ACHN (cell line): ENCODE measurements at places on chromosomes 5 and 9.

GRCh38 chr9:20538956-20539355 lies 83.3 kb downstream of the MLLT3 start:
- DNase-seq: no peak

DNA sequence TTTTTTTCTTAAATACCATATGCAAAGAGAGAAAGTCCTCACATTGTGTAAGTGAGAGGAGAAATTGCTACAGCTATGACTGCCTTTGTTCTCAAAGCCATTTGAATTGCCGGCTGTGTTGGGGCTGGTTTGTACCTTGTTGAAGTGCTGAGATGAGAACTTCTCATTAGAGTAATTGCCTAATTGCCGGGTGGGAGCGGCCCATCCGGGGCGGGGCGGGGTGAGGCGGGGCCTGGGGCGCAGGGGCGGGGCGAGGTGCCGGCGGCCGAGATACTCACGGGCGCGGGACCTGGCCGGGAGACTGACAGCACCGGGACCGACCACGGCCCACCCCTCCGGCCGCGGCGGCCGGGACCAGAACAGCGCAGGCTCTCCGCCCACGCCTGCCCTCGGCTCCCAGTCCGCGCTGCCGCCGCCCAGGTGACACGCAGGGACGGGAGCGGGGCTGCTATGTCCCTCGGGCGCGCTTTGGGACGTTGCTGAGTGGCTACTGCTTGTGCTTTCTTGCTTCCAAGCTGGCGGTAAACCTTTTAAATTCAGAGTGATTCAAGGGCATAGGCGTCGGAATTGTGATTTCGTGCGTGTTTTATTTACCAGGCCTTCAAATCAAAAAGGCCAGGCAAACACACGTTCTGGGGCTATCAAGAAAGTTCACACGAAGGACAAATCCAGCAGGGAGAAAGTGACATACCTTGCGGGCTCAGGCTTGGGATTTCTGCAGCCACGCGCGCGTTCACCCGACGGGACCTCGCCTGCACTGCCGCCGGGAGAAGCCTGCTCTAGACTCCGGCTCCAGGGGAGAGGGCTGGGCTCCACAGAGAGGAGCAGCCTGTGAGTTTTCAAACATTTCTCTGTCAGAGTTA lies 269.1 kb downstream of the FANCC start:
- peak; percentile 36 for DNase-seq

DNA sequence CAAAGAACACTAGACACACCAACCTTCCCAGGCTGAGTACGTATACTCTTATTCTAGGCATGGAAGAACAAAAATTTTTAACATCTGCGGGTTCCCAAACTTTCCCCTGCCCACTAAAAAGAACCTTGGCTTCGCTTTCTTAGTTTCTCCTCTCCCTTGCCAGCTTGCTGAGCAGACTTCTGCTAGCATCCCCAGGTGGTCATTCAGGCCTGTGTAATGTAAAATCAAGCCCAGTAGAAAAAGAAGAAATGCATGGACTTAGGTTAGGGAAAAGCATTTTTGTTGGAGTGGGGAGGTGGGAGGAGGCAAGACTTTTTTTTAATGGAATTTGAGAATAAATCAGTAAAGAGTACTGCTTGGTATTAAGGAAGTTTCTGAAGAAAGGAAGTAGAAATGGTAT lies 331.0 kb upstream of the TLE4 start:
- DNase-seq: no peak

DNA sequence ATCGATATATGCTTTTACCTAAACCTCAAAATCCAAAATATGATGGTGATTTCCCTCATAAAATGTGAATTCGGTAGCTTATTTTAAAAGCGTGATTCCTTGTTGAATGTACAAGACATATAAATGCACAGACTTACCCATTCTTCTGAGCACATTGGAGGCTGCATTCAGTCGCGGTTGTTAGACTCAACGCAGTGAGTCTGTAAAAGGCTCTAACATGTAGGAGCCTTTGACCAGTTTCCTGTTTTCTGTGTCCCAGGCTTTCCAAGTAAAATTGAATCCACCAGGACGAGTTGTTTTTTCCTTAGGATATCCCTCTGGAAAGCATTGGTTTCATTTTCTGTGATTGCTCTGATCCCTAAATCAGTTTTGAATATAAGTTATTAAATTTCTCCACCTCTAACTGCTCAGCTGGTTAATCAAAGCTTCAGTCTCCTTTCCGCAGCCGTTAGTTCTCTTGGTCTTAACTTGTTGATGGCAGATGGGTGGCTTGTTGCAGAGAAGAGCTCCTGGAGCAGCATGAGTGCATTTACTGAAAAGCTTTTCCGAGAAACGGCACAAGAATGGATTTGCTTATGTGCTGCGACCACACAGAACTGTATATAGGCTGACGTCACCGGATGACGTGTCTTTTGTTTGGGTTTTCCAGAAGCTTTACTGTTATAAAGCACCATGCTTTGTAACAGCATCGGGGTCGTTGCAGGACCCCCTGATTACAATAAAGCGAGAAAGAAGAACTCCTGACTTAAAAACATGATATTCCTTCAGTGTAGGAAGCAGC lies at the start of gene LRRTM2:
LRRTM2 (minus strand) TSS at position 565 of the 781 bp plus-strand sequence; CDS start at position 141, 424 bp downstream.
- peak; percentile 33 for DNase-seq

- no peak for DNase-seq
These were observed 246.2 kb downstream of the MAN2A1 start for GRCh38 chr5:109935833-109936490.

GRCh38 chr5:67510204-67510603 lies 313.6 kb upstream of the CD180 start:
- DNase-seq: no peak

DNA sequence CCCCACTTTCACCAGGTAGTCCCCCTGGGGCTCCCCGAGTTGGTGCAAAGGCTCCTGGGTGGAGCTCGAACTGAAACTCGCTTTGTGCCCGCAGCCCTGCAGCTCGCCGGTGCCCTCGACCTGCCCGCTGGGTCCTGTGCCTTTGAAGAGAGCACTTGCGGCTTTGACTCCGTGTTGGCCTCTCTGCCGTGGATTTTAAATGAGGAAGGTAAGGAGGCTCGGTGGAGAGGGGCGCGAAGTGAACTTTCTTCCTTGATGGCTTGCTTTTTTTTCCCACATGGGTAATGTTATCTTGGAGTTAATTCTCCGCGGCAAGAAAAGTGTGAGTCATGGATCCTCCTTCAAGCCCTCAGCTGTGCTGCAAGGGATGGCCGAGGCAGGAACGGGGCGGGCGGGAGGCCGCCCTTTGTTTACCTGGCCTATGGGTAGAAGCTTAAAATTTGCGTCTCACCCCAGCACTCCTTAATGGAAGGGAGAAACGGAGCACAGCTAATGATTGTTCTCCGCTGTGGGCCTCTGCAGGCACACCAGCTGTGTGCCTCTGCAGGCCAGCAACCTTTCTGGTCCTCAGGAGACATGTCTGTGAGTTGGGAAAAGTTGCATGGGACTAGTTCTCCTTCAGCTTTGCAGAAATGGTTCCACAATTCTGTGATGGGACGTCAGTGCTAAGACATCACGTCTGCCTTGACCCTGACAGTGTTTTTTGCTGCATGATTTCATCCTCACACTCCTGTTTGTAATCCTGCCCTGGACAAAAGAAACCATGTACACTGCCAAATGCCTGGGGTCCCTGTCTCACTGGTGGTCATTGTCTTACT lies 1.1 kb downstream of the MAMDC2 start:
- DNase-seq: peak; percentile 64

DNA sequence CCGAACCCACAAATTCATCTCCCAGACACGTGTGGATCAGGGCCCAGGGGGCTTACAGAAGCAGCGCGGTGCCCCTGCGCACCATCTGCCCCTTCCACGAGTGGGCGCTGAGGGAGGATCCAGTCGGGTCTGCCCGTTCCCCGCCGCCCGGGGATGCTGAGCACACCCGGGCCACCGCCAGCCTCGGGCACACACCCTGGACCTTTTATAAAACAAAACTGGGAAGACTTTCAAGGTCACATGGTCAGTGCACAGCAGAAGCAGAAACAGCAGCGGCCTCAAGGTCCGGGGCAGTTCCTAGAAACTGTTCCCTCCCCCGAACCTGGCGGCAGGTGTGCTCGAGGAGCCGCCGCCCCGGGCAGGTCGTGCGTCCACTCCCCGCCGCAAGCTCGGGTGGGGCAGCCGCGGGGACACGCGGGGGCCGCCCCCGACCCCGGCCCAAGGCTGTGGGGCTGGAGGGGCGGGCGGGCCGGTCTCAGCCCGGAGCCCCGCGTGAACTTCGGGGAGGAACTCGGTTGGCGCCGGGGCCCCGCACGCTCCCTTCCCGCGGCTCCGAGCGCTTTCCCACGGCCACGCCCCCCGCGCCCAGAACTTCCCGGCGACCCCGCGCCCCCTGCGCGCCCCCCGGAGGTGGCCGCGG lies 633 bp upstream of the PPP1R26 start:
- peak; percentile 31 for DNase-seq

DNA sequence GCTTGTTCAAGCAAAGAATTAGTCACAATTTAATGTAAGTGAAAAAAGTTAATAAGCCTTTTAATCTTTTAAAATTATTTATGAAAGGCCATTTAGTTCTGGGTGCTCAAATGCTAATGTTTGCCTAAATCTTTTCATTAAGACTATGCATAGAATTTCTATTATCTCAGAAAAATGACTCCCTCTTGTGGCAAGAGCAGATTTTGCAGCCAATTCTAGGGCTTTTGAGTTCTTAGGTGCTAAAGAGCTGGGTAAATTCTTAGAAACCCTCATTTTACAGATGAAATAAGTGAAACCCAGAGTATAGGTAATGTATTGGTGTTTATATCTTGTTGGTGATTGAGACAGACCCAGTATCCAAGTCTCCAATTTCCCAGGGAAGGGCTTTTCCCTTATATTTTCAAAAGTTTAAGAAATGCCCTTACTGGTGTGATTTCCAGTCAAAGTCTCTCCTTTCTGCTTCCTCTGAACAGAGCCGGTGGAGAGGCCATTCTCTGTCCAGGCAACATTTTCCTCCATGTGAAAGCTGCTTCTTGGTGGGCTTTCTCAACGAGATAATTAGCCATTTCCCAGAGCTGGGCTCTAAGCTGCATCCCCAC lies 24.1 kb upstream of the PCSK5 start:
- peak; percentile 50 for DNase-seq

DNA sequence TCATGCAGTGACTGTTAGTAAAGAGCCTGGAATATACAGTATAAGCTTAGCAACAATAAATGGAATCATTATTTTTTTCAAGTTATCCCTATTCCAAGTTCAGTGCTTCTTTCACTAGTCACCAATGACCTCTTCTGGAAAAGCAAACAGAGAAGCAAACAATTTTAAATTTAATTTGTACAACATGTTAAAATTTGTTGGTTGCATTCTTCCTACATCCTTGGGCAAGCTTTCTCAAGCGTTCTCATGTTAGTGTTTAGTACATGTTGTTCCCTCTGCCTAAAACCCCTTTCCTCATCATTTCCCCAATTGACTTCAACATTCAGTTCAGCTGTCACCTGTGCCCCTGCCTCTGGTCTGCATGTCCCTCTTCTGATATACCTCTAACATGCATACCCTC lies 123.4 kb downstream of the SEC61B start:
- no peak for DNase-seq

GRCh38 chr5:140221697-140222223 lies 46.8 kb downstream of the CYSTM1 start:
- peak; percentile 62 for DNase-seq

- DNase-seq: peak; percentile 55
These were observed 91.3 kb upstream of the RASEF start for GRCh38 chr9:83154087-83154736.
